ENCODE measurements at places on chromosomes 3 and 15.

DNA sequence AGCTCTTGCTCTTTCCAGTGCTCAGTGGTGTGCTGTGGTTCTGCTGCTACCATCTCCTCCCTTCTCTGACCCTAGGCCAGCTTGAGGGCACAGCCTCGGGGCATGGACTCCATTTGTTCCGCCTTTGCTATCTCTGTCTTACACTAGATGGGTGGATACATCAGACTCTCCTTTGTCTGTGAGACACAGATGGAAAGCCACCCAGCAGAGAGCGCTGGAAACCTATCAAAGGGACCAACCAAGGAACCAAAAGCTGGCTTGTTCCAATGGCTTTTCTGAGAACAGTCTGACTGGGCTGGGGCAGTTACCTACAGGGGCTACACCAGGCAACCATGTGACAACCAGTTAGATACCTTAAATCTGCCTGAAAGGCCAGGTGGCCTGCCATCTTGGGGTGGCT, 63.8 kb downstream of the NPTN start:
- no peak for DNase-seq

GRCh38 chr3:134341389-134341788, 32.9 kb downstream of the AMOTL2 start:
- no peak for DNase-seq

DNA sequence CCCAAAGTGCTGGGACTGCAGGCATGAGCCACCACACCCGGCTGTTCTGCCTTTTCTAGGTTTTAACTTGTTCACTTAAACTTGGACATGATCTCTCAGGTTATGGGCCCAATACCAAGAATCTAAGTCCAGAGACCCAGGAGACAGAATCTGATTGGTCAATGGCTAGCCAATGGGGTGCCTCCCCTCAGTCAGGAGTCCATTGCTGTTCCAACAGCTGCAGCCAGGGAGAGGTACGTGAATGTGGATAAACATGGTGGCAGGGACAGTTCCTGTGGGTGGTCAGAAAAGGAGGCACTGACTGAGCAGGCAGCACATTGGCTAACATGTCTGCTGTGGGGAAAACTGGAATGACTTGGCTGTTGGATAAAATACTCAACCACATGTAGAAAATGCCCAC, 140.3 kb downstream of the RPLP1 start:
- no peak for DNase-seq

- no peak for DNase-seq
These were observed 143.1 kb downstream of the ARNT2 start for GRCh38 chr15:80547264-80547663.

DNA sequence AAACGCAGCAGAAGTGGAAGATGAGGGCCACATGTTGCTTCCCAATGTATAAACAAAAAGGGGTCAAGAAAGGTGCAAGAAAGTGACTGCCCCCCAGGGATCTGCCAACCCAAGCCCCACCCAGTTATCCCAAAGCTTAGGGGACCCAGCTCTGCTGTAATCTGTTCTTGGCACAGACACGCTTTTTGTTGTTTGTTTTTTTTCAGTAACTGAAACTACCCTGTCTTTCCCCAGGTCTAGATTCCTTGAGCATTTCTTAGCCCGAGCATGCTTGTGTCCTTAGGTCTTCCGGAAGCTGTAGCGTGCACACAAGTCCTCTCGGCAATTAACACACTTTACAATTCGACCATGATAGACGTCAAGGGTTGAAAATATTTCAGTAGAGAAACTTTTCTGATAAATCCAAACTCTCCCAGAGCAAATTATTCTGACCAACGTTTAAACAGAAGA, 8.5 kb upstream of the PPARG start:
- no peak for DNase-seq

DNA sequence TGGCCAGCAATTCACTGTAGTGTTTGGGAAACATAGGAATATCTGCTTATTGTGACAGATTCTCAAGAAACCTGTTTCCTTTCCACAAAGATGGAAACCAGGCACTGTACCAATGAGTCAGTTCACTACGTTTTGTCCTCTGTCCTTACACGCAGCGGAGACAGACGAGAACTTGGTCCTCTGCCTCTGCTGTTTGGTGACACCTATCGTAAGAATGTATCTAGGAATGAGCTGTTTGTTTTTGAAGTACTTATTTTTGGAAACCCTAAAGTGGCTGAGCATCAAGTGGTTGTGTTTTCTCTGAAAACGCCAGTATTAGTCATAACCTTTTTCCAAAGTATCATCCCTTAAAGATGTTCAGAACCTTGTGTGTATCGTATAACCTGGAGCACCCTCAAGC, 93.0 kb downstream of the PGPEP1L start:
- DNase-seq: no peak
